ENCODE measurements at places on chromosomes 11 and 22.

DNA sequence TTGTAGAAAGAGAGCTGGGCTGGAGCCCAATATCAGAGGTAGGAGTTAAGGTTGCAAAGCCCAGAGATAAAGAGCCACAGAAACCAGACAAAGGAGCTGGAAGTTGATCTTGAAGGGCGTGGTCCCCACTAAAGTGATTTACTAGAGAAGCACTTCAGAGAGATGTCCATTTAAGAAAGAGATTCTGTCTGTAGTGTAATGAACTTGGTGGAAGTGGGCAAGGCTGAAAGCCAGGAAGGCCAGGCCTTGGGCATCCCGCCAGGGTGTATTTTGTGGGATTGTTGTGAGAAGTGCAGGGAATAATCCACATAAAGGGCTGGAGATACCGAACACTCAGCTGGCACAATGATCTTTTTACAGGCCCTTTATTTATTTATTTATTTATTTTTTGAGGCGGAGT lies 1398.8 kb downstream of the TBC1D22A start:
- no peak for DNase-seq

DNA sequence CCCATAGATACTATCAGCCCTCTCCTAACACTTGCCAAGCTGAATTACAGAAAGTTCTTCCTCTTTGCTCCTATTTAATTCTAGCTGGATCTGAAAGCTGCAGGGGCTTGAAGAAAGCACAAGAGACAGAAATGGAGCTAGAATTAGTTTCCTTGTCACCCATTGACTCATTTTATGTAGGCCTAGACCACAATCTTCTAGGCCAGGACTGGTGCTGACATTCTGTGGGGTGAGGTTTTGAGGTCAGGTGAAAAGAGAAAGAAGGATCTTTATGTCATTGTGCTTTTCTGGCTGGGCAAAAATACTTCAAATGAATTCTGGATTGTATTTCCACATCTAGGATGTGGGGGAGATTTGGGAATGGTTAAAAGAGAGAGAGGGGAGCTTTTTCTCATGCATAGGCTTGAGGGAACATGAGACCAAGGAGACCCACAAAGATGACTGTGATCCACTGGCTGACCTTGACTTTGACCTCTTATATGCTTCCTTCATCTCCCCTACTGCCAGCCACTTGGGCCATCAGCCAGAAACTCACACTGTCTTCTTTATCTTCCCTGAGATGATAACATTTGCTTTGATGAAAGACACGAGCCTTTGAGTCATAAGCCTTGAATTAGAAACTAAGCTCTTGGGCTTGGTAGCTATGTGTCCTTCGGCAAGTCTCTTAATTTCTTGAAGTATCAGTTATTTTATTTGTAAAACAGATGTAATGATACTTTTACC lies 274.9 kb upstream of the CADM1 start:
- DNase-seq = no peak

DNA sequence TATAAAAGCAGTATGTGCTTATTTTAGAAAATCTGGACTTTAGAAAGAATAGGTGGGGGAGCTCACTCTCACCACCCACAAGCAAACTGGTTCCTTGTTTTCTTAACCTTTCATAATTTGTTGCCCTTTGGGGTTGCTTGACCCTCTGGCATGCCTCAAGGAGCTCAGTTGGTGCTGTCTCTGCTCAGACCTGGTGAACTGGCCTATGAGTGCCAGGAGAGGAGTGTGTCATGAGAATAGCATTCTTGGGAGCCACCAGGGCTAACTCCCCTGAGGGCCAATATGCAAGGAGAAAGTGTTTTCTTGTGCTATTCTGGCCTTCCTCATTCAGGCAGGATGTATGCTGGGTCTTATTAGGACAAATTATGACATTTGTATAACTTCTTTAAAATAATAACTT lies 21.0 kb upstream of the AMOTL1 start:
- no peak for DNase-seq

DNA sequence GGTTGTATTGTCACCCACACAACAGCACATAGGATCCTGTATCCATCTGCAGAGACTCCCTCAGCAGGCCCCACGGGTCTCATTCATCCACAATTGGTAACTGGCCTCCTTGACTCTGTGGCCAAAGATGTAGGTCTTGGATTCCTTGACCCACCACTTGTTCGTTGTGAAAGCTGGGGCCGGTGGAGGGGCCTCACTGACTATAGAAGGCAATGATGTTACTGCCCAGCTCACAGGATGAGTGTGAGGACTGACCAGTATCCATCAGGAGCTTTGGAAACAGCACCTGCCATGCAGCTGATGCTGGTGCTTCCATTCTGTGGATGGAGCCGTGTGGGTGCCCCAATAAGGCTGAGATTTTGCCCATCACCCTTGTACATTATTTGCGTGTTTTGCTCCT lies 615.7 kb downstream of the BRD1 start:
- DNase-seq = no peak

DNA sequence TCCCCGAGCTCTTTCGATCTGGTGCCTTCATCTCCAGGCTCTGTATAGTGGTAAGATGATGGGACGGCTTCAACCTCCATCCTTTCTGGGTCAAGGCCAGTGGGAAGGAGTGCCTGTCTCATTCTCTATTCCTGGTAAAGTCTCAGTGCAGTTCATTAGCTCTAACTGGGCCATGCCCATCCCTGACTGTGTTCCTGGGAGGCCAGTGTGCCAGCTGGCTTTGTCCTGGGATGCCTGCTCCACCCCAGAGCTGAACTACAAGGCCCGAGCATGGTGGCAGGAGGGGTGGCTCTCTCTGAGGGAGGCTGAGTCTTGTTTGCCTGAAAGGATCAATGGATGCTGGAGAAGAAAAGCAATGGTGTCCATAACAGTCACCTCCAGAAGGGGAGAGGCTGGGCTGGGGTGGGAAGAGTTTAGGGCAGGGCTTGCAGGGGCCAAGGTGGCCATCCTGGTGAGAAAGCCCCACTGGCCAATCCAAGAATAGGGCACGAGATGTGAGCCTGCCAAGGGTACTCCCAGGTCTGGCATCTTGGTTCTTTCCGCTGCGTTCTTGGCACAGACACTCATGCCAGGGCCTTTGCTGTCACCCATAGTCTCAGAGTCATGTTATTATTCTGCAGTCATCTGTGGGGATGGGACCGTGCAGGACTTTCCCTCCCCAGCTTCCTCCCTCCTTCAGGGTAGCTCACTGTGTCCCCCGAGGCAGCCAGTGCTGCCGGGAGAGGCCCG lies 60.1 kb downstream of the PARVB start:
- DNase-seq = no peak

DNA sequence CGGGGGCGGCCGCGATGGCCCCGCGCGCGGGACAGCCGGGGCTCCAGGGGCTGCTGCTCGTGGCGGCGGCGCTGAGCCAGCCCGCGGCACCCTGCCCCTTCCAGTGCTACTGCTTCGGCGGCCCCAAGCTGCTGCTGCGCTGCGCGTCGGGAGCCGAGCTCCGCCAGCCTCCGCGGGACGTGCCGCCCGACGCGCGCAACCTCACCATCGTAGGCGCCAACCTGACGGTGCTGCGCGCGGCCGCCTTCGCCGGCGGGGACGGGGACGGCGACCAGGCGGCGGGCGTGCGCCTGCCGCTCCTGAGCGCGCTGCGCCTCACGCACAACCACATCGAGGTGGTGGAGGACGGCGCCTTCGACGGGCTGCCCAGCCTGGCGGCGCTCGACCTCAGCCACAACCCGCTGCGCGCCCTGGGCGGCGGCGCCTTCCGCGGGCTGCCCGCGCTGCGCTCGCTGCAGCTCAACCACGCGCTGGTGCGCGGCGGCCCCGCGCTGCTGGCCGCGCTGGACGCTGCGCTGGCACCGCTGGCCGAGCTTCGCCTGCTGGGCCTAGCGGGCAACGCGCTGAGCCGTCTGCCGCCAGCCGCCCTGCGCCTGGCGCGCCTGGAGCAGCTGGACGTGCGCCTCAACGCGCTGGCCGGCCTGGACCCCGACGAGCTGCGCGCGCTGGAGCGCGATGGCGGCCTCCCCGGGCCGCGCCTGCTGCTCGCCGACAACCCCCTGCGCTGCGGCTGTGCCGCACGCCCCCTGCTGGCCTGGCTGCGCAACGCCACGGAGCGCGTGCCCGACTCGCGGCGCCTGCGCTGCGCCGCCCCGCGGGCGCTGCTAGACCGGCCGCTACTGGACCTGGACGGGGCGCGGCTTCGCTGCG lies 697 bp downstream of the TPBGL start:
- peak; percentile 74 for DNase-seq

- peak; percentile 81 for DNase-seq
These were observed 2.3 kb downstream of the IRF7 start for GRCh38 chr11:613369-613968.

GRCh38 chr11:31404614-31405013 lies 35.0 kb downstream of the DNAJC24 start:
- no peak for DNase-seq

- no peak for DNase-seq
These were observed 13.6 kb upstream of the OR51S1 start for GRCh38 chr11:4862447-4863236.

DNA sequence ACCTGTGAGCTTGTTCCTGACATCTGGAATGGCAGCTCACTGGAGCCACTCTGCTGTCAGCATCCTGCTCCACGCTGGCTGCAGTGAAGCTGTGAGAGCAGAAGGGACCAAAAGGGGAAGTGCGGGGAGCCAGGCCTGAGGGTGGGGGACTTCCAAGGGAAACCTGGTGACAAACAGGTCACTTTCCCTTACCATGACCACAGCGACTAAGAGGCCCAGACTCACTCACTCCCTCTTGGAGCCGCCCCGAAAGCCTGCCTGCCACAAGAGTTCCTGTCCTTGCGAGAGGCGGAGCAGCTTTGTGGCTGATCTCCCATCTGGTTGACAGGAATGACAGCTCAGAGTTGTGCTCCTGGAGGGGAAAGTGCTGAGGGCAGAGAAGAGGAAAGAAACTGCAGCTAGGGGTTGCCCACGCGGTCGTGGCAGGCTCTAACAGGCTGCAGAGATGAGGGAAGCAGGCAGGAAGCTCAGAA lies 183.8 kb upstream of the NTM start:
- no peak for DNase-seq

- no peak for DNase-seq
These were observed 10.4 kb downstream of the SREBF2 start for GRCh38 chr22:41842996-41843970.

GRCh38 chr11:43681401-43681942 lies 934 bp downstream of the HSD17B12 start:
- no peak for DNase-seq

GRCh38 chr22:32823024-32823730 lies 21.7 kb downstream of the TIMP3 start:
- DNase-seq = no peak

GRCh38 chr11:113177671-113178070 lies 136.7 kb upstream of the TTC12 start:
- no peak for DNase-seq

- no peak for DNase-seq
These were observed 5.4 kb upstream of the NDUFS8 start for GRCh38 chr11:68025047-68025446.

GRCh38 chr11:132101881-132102280 lies 731.5 kb downstream of the NTM start:
- DNase-seq = no peak

DNA sequence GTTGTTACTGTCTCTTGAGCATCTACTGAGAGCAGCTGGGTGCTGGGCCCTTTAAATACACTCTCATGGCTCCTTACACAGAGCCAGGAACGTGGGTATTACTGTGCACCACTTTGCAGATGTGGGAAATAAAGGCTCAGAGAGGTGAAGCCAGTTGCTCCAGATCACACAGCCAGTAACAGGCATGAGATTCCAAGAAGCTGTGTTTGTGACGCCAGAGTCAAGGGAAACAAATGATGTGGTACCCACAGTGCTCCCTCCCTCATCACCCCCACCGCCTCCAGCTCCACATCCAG lies 1.4 kb upstream of the PRDM11 start:
- no peak for DNase-seq

DNA sequence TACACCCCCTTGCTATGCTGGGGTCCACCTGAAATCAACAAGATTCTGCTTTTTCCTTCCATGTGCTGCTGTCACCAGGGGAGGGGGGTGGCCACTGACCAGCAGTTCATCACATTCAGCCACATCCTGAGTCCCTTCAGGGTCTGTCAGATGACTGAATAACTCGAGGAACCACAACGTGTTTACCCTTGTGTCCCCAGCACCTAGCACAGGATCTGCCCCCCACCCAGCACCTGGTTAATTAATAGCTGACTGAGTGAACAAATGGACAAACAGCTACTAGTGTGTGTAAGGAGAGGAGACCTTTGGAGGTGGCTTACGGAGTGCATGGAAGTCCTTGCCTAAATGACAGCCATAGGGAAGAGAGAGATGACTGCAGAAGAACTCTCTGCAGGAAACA lies 119.5 kb upstream of the NCAM1 start:
- DNase-seq = no peak
